ENCODE measurements at places on chromosomes 1 and 21.

GRCh38 chr1:83897516-83897915 is 101.4 kb downstream of the TTLL7 start:
- DNase-seq: no peak

DNA sequence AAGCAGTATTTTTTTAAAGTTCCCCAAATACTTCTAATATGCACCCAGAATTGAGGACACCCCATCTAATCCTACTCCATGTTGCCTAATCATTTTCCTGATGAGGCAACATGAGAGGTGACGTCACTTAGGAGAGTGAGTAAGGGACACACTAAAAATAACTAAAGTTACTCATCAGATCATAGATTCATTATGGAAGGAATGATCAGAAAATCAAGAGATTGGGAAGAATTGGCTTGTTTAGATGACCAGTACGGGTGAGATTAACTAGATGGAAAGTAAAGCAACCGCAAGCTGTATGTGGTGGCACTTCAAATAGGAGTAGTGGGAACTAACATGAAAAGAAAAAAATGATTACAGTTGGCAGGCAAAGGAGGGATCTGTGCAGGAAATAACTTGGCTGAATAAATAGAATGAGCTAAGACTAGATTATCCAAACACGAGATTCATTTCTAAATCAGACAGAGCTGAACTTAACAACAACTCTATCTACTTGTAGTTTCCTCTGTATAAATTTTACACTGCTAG is 61.4 kb upstream of the CXADR start:
- no peak for DNase-seq

DNA sequence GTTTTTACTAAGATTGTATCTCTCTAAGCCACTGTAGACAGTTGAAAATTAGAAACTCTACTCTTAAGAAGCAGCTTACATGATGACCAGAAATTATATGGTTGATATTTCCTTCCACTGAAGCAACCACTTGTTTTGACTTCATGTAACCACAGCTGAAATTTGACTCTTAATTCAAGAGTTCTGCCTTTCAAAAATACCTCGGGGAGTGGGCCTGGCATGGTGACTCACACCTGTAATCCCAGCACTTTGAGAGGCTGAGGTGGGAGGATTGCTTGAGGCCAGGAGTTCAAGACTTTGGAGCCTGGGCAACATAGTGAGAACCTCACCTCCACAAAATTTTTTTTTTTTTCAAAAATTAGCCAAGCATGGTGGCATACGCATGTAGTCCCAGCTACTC is 4.3 kb downstream of the AMPD1 start:
- DNase-seq: no peak

- peak; percentile 14 for DNase-seq
Observed at GRCh38 chr1:40078512-40079333, 18.3 kb downstream of the PPT1 start.

- DNase-seq: no peak
Observed at GRCh38 chr21:18630446-18630845, 226.9 kb upstream of the TMPRSS15 start.

DNA sequence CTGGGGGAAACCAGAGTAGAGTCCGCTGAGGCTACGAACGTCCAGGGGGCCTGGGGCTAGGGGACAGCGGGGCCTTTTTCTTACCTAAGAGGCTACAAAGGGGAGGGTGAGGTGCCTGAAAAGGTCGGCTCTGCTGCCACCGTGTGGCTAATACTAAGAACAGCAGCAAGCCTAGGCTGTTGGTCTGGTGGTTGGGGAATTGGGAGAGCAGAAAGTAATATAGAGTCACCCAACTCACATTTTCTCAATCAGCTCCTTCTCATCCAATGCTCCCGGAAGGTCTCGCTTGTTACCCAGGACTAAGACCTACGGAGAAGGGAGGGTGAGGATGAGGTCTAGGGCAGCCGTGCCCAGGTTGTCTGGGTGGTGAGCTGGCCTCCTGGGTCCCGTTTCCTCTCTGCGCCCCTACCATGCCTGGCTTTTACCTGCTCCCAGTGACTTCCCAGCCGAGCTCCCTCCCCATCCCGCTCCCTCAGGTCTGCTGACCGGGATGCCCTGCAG is 9.3 kb downstream of the ARL8A start:
- DNase-seq: no peak

- DNase-seq: no peak
Observed at GRCh38 chr1:19449454-19450228, 35.7 kb downstream of the CAPZB start.

DNA sequence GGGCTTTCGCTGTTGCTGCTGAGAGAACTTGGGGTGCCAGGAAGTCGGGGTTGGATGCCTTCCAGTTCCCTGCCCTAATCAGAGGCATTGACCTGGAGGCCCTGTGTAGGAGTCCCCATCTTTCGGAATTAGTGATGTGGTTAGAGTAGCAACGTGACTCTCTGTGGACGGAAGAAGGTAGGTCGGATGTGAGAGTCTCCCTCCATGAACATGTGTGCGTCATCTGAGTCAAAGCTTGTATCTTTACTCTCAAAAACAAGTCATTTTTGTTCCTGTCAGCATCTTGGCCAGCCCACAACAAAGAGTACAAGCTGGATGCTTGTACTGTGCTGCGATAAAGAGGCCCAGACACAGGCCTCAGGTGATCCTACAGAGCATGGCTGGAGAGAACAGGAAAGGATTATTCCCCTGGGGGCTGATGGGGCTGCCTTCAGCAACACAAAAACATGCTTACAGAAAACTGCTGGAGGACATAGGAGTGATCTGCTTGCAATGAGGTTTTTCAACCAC is 31.0 kb upstream of the IL10 start:
- no peak for DNase-seq

GRCh38 chr1:239308701-239309333 is 77.6 kb upstream of the CHRM3 start:
- no peak for DNase-seq

GRCh38 chr1:24337455-24337854 is 18.3 kb downstream of the GRHL3 start:
- DNase-seq: no peak

DNA sequence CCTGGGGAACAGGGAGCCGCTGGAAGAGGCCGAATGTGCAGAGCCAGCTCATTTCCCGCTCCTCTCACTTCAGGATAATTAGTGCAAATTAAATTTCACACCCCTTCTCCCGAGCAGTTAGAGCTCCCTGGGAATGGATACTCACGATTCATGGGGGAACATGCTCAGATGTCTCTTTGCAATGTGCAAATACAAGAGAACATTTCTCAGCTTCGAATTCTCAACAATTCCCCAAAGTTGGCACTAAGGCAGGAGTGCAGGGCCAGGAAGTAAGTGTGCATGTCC is 54.9 kb downstream of the CAMK2N1 start:
- no peak for DNase-seq

DNA sequence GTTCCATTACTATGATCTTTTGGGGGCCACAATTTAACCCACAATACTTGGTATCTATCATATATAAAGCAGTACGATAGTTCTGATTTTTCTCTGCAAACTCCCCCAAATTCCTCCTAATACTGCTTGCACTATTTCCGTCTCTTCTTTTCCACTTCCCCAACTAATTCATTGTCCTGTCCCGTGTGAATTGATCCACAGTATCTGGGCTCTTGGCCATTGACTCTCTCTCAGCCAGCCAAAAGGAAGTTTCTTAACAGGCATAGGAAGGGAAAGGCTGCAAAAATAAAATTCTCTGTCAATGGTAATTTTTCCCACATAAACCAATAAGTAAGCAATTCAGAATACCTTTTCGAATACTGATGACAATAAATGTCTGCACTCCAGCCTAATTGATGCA is 91.7 kb upstream of the DSCAM start:
- no peak for DNase-seq

GRCh38 chr21:44940116-44940631 is 345 bp downstream of the SLX9 start:
- no peak for DNase-seq

- DNase-seq: no peak
Observed at GRCh38 chr1:179079113-179079761, 2.6 kb upstream of the TOR3A start.

GRCh38 chr1:203148127-203148526 is 20.6 kb downstream of the ADORA1 start:
- DNase-seq: no peak

GRCh38 chr1:65955071-65955470 is 162.4 kb downstream of the PDE4B start:
- no peak for DNase-seq

- no peak for DNase-seq
Observed at GRCh38 chr1:72433591-72433990, 151.3 kb upstream of the NEGR1 start.

DNA sequence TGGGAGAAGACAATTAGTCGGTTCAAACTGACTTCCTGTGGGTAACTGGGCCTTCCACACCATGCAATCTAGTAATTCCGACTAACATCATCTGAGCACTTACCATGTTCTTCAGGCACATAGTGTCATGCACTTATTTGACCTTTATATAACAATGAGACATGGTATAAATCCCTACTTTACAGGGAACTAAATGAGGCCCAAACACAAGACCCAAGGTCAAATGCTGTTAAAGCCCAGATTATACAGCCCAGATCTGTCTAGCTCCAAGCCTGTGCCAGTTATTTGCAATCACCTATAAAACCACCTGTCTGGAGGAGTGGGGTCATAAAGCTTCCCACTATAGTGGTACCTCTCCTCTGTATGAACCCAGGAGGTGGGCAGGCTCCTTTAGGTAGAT is 40.8 kb downstream of the JAK1 start:
- DNase-seq: no peak

DNA sequence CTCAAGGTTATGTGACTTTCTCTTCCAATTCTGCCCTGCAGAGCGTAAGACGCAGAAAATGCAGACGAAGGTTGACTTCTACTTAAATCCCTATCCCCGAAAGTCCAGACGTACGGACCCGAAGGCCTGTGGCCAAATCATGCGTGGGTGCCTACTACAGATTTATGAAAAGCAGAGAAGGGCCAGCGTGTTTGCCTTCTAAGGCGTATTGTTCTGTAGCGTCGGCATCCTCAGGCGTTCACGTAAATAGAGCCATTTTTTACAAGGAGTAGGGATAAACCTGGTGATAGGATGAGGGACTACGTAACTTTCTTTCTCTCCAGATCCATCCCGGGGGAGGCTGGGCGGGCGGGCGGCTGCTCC is 222 bp upstream of the GIPC2 start:
- no peak for DNase-seq

GRCh38 chr1:100249155-100249536 is 488 bp downstream of the DBT start:
- DNase-seq: no peak

DNA sequence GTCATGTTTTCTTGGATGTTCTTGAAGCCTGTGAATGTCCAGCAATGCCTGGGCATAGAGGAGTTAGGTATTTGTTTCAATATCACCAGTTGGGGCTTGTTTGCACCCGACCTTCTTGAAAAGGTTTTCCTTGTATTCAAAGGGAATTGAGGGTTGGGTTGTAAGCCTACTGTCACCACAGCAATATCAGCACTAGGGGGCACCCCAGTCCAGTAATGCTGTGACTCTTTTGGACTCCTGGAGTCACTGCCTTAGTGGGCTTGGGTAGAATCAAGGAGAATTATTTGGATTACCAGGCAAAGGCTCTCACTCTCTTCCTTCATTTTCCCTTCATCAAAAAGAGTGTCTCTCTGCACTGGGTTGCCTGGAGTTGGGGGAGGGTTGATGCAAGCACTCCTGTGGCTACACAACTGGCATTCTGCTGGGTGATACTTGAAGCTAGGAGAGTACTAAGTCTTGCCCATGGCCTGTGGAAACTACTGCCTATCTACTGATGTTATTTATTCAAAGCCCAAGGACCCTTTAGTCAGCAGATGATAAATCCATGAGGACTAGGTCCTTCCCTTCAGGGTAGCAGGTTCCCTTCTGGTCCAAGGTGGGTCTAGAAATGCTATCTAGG is 34.5 kb downstream of the OR10R2 start:
- DNase-seq: no peak

DNA sequence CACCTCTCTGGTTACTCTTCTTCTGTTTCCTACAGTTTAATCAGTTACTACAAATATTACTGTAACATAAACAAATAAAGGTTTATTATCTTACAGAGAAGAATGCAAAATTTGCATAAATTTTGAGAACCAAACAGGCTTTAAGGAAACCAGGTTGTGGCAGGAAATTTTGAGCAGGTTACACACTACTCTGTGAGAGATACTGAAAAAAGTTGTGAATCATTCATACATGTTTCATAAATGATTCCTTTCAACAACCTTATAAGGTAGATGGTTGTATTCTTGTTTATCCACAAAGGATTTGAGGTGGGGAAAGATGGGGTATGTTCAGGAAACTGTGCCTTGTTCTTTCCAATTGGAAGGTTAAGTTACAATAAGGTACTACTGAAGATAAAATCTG is 58.6 kb downstream of the MAST2 start:
- DNase-seq: no peak

GRCh38 chr1:53375440-53375839 is 47.6 kb upstream of the LRP8 start:
- no peak for DNase-seq

GRCh38 chr1:60797351-60797750 is 285.0 kb upstream of the NFIA start:
- no peak for DNase-seq

DNA sequence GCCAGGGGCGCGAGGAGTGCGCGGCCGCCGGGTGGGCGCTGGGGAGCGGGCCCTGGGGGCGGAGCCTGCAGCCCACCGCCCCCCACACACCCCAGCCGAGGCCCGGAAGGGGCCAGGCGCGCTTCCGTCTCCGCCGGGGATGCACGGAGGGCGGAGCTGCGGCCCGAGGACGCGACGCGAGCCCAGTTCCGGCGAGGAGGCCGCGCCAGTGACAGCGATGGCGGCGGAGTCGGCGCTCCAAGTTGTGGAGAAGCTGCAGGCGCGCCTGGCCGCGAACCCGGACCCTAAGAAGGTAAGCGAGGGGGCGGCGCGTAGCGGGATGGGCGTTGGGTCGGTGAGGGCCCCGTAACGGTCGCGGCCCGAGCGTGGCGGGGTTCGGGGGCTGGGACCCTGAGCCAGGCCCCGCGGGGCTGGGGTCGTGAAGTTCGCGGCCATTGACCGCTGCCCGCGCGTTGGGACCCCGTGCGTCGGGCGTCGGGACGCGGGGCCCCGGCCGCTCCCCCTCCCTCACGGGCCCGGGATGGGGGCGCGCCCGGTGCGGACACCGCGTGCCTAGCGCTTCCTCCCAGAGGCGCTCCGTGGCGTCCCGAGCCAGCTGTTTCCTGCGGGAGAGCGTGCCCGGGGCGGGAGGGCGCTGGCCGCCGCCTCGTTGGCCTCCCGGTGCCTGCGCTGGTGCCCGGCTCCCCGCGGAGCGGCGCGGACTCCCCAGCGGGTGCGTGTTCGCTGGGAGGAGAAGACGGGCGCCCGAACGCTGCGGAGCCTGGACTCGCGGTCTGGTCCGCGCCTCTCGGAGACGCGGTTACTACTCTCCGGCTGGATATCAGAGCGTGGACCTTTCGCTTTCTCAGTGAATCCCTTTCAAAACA is at the start of gene ELOA:
Gene ELOA, plus strand, starts transcription at position 185 of the 866 bp plus-strand sequence. Its CDS starts 33 bp downstream, at position 218.
- DNase-seq: no peak

- DNase-seq: no peak
Observed at GRCh38 chr1:101924700-101925099, 72.0 kb downstream of the OLFM3 start.

GRCh38 chr1:112956544-112957132 is 642 bp upstream of the SLC16A1 start:
- DNase-seq: no peak

GRCh38 chr21:42280356-42281180 is 34.6 kb downstream of the TFF3 start:
- DNase-seq: no peak
